ENCODE measurements at places on chromosomes 6 and 20.

DNA sequence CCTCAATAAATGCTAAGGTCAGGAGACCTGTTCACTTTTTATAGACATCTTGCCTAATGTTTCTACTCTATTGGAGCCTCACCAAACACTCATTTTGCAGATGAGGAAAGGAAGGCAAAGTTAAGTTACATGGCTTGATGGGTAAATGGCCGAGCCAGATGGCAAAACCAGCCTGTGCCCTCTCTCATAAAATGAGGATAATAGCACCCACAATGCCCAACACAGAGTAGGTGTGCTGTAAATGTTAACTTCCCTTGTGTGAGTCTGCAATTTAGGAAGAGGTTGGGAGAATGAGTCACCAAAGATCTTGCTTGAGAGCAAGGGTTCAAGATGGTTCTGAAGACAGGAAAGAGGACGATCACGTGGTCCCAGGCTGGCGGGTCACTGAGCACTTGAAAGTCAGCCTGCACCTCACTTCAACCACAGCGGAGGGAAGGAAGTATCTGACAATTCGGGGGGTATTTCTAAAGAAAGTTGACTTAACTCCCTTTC lies 3.3 kb downstream of the KCNK5 start:
- DNase-seq, result no peak

GRCh38 chr6:27879837-27880236 lies 32.4 kb downstream of the OR2B2 start:
- DNase-seq, result no peak

DNA sequence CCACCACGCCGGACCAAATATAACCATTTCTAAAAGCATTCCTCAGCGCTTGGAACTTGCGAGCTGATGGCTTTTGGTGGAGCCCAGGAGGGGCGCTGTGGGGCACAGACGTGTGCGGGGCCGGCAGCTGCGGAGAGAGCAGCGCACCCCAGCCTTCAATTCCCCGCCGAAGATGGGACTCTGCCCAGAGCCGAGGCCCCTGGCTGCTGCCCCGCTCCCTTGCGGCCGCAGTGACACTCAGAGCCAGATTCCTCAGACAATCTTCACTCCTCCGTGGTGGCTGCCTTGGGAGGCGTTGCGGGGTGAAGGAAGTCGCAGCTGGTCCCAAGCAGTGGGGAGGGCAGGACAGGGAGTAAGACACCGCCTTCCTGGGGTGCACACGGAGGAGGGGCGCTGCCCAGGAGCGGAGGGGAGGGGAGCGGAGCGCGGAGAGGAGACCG lies 87.7 kb downstream of the TMEM242 start:
- no peak for DNase-seq

DNA sequence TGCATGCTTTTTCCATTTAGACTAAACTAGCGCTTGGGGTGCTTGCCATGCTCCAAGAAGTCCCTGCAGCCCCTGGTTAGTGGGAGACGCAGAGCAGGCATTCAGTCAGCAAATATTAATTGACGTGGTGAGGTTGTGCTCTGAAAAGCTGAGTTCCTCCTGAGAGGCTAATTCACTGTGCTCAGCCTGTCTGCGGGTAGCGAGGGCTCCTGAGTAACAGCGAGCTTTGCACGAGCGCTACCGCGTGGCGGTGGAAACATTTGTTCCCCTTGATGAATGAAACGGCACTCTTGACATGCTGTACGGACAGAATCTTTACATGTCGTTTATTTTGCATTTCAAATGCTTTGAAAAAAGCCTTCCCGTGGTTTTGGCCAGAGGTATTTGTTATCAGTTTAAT lies 170.6 kb upstream of the AGPAT4 start:
- DNase-seq, result peak; percentile 2

DNA sequence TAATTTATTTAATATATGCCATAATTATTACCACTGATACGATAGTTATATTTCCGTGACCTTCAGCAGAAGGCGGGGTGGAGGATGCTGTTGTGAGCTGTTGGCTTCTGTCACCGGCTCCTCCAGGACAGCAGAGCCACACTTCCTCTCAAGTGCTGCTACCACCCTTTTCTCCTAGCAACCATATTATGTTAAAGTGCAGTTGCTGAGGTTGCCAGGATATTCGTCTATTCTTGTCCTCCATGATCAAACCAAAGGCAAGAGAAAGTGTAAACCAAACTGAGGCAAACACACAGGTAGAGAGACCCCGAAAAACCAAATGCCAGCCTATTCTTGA lies 27.8 kb downstream of the RGS17 start:
- DNase-seq, result no peak

GRCh38 chr6:46056906-46057529 lies 41.4 kb upstream of the CLIC5 start:
- DNase-seq, result no peak

DNA sequence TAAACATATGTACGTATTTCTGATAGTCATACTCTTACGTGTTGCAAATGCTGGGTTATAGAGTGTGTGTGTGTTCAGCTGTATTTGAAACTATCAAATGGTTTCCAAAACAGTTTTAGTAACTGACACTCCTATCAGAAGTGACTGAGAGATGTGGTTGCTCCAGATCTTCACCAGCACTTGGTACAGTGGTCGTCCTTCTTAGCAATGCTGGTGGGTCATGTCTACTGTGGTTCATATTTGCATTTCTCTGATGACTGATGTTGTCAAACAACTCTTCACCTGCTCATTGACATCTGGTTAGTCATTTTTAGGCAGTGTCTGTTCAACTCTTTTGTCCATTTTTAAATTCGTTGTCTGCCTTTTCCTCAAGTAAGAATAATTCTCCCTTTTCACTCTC lies 259.3 kb downstream of the KIF16B start:
- DNase-seq, result no peak

DNA sequence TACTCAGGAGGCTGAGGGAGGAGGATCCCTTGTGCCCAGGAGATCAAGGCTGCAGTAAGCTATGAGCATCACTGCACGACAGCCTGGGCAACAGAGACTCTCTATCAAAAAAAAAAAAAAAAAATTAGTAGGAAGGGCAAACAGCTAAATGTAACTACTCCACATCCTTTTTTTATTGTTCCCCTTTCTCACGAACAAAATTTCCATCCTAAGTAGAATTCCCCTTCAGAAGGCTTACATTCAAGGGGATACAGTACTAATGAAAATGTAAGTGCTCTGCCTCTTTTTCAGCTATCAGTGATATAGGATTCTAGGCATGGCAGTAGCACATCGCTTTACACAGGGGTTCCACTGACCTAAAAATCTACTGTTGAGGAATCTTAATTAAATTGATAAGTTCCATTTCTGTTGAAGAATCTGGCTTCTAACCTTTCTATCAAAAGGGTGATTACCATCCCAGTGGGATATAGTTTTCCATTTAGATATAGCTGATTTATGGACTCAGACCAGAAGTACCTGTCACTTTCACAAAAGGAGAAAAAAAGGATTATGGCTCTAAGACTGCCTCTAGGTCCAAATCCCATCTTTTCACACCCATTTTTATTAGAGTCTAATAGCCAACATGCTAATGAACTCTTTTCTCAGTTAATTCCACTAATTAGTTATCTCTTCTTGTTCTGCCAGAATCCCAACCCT lies 2.6 kb downstream of the B4GALT5 start:
- no peak for DNase-seq

- DNase-seq, result no peak
Measured at GRCh38 chr6:36570264-36570663, 23.0 kb upstream of the STK38 start.

GRCh38 chr6:109291902-109292301 lies 90.4 kb downstream of the CD164 start:
- no peak for DNase-seq

DNA sequence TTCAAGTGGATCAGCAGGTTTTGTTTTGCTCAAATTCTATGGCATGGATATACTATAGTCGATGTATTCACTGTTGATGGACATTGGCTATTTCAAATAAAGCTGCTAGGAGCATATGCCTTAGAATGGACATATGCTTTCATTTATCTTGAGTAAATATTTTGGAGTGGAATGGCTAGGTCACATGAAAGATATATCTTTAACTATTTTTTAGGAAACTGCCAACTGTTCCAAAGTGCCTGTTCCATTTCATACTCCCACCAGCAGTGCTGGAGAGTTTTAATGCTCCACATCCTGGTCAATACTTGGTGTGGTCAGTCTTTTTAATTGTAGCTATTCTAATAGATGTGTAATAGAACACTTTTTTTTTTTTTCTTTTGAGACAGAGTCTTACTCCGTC lies 81.1 kb upstream of the PIM1 start:
- no peak for DNase-seq

DNA sequence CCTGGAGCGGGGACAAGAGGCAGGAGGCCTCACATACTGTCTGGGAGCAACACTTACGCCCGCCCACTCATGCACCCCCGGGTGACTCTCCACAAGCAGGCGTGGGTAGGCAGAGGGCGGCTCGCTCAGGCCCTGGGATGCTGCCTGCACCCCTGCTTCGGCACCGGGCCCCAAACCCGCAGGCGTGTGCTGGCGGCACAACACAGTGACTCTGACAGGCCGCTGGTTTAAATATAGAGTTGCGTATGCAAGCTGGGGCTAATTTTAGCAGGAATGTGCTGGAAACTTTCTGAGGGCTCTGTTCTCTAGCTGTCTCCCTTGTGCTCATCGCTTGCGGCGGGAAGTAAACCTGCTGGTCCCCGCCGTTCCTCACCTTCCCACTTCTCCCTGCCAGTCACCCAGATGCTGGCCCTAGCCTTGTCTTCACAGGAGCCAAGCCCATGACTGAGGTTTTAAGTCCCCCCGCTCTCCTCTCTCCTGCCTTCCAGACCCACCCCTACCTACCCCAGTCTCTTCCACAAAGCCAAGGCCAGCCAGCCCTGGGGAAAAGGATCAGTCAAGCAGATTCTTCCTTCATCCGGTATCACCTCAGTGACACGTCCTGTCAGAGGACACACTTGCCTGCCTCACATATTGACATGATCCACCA lies 94.5 kb upstream of the FOXP4 start:
- DNase-seq, result no peak

GRCh38 chr6:36938536-36938935 lies 16.0 kb upstream of the PI16 start:
- DNase-seq, result no peak

DNA sequence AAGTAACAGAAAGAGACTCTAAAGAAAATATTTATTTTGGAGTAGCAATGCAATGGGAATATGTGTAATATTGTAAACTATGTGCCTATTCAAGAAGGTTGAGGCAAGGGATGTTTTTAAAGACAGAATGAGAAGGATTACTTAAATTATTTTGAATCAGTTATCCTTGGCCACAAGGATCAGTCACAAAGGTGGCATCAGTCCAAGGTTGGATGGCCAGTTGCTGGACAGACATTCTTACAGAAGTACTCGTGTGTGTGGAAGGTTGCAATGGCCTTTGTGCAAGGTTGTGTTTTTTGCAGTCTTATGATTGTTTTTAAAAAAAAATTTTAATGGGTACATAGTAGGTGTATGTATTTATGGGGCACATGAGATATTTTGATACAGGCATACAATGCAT lies 2.0 kb downstream of the QRSL1 start:
- DNase-seq, result no peak

DNA sequence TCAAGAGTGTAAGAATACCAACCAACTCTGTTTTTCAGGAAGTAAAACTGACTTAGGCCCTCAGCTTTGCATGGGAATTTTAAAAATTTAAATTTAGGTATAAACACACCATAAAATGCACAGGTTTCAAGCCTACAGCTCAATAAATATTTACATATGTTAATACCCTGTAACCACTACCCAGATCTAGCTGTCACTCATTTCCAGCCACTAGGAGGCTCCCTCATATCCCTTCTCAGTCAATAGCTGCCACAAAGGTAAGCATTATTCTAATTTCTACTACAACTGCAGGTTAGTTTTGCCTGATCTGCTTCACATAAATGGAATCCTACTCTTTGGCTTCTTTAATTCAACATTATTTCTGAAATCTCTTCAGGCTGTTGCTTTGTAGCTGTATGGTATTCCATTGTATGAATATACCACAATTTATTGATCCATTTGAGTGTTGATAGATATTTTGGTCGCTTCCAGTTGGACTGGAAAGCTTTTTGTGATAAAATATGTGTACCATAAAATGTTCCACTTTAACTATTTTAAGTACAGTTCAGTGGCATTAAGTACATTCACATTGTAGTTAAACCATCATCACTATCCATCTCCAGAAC lies 32.5 kb upstream of the MEI4 start:
- DNase-seq, result no peak

- DNase-seq, result no peak
Measured at GRCh38 chr20:61569825-61570224, 317.8 kb downstream of the CDH4 start.

DNA sequence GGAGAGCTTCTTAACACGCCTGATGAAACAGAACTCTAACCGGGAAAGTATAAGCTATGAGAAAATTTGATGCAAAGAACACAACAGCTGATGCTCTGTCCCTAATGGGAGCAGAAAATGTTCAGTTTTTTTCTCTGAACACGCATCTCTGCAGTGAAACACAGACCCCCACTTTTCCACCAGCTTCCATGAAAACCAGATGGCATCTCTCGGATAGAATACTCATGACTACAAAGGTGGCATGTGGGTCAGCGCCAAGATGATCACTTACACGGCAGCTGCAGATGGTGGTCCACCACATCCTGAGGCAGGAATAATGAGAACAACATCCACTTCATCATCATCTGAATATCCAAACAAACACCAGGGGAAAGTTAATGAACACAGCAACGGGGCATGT lies 85.2 kb upstream of the CNR1 start:
- no peak for DNase-seq

GRCh38 chr20:21083825-21084325 lies 22.3 kb downstream of the LINC00237 start:
- DNase-seq, result no peak
